ENCODE measurements at places on chromosomes 3 and 15.

- no peak for DNase-seq
Observed at GRCh38 chr3:110567029-110567428, 504.6 kb upstream of the NECTIN3 start.

DNA sequence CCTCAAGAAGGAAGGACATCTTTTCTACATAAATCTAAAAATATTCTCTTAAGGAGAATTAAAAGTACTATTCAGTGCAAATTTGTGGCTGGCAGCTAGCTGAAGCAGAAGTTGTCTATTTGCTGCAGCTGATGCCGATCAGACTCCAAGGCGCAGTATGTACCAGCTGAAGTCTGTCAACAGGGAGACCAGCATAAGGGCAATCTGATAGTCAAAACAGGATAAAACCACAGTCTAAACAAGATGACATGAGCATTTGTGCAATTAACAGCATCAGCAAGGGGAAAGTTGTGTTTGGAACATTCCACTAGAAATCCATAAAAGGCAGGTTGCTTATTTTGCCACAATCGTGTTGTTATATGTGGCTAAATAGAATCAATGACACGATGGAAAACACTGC is 198.2 kb upstream of the ROBO2 start:
- no peak for DNase-seq

- DNase-seq: no peak
Observed at GRCh38 chr15:92884436-92885223, 15.5 kb upstream of the CHD2 start.

GRCh38 chr15:40481341-40482074 is 10.7 kb downstream of the CHST14 start:
- no peak for DNase-seq
